AG04450 (cell line): ENCODE measurements at places on chromosomes 1 and 21. TPM values are rescaled to one million over a fixed set of nuclear protein-coding genes. Genes with fewer than 3 reads are reported as not detected.

- no peak for DNase-seq
Observed at GRCh38 chr1:160217481-160218051, 12.4 kb downstream of the PEA15 start.

- DNase-seq = no peak
Observed at GRCh38 chr1:201505503-201505890, 1.4 kb downstream of the CSRP1 start.

DNA sequence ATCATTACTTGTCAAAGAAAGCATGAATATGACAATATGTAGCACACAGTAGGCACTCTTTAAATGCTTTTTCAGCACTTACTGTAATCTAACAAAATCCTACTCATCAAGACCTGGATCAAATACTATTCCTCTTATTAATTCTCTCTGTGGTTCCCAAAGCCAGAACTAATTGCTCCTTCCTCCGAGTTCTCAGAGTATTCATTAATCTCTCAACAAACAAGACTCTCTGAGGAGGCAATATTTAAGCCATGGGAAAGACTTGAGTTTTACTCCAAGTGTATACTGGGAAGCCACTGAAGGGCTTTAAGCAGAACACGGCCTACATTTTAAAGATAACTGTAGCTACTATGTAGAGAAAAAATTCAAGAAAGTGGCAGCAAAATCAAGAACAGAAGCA is 79.7 kb downstream of the ENAH start:
- no peak for DNase-seq

DNA sequence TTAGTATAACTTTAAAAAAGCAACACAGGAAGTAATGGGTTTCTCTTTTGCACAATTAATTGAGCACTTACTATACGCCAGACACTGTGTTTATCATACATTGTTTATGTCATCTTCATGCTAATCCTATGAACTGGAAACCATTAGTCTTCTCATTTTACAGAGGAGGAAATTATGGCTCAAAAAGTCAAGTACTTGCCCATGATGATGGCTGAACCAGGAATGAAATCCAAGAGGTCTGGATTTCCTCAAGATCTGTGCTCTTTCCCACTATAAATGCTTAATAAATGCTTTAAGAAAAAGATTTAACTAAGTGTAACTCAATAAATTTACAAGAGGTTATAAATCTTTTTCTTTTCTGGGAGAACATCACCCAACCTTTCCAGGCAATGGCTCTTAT is 303.7 kb upstream of the RRP15 start:
- DNase-seq = no peak

DNA sequence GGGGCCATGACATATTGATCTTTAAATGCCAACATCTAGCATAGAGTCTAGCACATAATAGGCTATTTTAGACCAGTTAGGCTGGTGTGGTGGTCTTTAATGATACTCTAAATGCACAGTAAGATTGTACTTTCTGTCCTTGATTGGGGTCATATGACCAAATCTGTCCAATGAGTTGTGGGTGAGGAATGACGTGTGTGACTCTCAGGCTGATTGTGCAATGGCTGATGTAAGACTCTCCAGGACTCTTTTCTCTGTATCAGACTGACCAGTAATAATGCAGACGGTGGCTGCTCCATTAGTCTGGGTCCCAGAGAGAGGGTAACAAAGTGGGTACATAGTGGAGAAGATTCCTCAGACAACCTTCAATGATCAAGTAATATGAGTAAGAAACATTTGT is 541.6 kb upstream of the CAMK1G start:
- DNase-seq = no peak

DNA sequence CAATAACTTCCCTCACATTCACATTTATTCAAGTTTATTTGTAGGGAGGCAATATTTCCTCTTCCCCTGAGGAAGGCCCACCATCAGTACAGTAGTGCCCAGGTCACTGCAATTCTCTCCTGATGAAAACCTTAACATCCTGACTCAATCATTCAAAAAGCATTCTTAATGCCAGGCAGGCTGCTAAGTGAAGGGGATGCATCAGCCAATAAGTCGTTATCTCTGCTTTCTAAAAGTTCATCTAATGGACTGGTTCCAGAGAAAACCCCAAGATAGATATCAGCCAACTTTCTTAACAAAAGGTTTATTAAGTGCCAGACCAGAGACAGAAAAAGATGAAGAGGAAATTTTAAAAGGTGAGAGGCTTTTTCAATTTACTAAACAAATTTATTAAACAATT is 17.3 kb downstream of the OTUD7B start:
- DNase-seq = no peak

DNA sequence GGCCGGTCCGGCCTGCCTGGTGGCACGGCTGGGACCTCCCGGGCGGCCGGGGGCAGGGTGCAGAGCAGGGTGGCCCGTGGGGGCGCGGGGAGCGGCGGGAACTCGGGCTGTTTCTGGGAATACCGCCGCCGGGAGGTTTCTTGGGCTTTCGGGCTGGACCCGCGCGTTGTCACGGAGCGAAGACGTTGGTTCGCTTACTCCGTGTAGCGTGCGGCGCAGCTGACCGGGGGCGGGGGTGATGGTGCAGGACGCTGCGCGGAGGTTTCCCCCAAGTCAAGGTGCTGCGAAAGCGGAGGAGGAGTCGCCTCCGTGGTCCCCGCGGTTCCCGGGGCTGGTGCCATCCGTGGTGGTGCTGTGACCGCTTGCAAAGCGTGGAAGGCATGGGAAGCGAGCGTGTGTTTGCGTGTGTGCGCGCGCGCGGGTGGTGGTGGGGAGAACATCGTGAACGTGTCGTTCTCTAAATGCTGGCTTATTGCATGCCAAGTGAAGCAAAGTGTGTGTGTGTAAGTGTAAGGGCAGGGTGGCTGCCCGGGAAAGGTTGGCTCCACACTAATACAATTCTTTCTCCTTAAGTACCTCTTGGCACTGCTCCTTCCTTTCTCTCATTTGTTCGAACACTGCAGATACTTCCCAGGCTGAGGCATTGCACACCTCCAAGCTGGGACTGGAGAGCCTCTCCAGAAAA is 1.1 kb downstream of the RYR2 start:
- DNase-seq = no peak

GRCh38 chr1:218698141-218698540 is 353.0 kb downstream of the TGFB2 start:
- DNase-seq = no peak

- no peak for DNase-seq
Observed at GRCh38 chr1:94805912-94806311, 14.2 kb upstream of the SLC44A3 start.

DNA sequence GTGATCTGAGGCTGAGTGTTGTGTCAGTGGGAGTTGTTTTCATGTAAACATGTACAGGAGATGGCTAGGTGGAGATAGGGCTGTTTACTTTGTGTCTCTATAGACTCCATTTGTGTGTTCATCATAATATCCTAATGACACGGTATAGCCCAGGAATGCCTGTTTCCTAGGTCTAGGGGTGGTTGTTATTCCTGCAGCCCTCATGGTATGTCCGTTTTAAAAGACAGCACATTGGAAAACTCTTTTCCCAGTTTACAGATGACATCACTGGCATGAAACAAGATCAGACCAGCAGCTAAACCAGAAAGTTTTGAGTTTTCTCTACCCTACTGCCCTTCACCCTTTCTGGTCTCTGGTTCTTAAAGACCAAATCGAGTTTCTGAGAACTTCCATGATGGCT is 227.3 kb upstream of the TMEM51 start:
- DNase-seq = no peak

DNA sequence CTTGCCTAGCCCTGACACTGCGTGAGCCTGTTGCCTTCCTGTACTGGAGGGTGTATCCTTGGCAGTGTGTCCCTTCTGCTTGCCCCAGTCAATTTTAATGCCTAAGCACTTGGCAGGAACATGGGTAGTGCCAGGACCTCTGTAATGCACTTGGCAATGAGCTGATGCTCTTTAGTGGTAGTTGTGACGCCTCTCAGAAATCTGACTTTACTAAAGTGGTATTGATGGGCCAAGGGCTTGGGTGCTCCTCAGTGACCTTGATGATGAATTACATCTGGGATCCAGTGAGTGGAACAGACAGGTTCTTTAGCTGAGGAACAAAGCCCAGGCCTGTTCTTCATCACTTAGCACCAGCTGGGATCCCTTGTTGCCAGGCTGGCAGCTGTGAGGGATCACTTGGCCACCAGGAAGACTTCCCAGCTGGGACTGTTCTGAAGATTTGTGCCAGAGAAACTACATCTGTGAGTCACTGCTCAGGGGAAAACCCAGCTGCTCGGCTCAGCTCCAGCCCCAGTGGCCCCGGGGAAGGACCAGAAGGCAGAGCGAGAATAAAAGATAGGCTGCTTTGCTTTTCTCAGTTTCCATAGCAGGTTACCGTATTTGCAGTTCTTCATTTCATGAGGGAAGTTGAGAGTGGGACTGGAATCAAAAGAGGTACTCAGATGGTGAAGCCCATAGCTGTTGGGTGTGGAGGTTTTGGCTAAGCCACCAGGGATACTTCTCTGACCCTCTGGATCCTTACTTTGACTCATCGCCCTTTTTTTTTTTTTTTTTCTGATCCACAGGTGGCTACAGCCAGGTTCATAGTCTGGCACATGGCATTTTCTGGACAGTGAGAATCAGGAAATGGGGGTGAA is 28.5 kb upstream of the KCNA2 start:
- peak; percentile 46 for DNase-seq

DCDC2B gene
- not detected in 2 replicates for polyA plus RNA-seq

DNA sequence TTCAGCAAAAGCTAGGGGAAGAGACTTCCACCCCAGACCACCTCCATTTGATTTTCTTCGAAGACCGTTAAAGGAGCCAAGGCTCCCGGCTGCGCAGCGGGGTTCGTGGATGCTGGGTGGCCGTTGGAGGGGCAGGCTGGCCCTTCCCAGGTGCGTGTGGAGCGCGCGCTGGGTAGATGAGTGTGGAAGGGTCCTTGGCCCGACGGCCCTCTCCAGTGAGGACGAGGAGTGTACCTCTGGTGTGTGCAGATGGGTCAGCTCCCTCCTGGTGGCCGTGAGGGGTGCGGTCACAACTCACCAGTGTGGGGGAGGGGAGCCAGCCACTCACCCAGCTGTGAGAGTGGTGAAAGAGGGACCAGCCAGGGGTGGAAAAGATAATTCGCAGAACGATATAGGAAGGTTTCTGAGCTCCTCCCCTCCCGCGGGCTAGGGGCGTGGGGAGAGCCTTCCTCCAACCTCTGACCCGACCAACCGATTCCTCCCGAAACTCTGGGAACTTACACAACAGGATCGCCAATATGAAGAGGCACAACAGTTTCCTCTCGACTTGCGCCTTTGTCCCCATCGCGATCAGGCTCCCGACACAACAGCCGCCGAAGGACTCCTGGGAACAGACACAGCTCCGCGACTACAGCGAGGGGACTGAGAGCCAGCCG is at the start of gene F11R:
F11R (minus strand) TSS at position 644 of the 656 bp plus-strand sequence; CDS start at position 565, 79 bp downstream.
- no peak for DNase-seq

GRCh38 chr1:172971241-172971640 is 79.5 kb downstream of the TNFSF18 start:
- DNase-seq = no peak

TRIM58 gene
- polyA plus RNA-seq = 0.09 and 0.10 TPM in 2 replicates

FCRL2 gene
- not detected in 2 replicates for polyA plus RNA-seq

DNA sequence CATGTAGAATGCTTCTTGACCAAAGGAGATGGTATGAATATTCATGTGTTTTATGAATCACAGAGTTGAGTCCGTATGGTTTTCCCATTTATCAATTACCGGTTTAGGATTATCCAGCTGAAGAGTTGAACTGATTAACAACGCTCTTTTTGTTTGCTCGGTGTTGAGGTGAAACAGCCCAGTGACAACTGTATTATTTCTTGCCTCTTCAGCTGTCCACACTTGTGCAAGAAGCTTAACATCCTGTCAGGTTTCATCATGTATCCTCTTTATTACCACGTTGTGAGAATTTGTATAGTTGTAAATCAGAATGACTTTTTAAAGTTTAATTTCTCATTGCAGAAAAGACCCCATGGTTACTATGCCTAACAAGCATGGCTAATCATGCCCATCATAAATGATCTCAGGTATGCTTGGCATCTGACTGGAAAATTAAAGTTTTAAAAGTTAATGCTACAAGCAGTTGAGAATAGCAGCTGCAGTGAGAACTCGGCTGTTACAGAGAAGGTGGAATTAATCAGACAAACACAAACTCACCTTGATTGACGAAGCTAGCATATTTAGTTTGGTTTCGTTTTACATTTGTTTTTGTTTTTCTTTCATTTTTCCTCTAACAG is 563.2 kb upstream of the ADGRL2 start:
- no peak for DNase-seq

GRCh38 chr1:173917149-173917548 is at the start of gene SERPINC1:
Gene SERPINC1, minus strand, starts transcription at chr1:173917327. Its CDS starts 68 bp downstream, at chr1:173917259.
- no peak for DNase-seq

GPR25 gene
- polyA plus RNA-seq = not detected in 2 replicates

- no peak for DNase-seq
Observed at GRCh38 chr1:42266253-42267135, 68.5 kb downstream of the FOXJ3 start.

DNA sequence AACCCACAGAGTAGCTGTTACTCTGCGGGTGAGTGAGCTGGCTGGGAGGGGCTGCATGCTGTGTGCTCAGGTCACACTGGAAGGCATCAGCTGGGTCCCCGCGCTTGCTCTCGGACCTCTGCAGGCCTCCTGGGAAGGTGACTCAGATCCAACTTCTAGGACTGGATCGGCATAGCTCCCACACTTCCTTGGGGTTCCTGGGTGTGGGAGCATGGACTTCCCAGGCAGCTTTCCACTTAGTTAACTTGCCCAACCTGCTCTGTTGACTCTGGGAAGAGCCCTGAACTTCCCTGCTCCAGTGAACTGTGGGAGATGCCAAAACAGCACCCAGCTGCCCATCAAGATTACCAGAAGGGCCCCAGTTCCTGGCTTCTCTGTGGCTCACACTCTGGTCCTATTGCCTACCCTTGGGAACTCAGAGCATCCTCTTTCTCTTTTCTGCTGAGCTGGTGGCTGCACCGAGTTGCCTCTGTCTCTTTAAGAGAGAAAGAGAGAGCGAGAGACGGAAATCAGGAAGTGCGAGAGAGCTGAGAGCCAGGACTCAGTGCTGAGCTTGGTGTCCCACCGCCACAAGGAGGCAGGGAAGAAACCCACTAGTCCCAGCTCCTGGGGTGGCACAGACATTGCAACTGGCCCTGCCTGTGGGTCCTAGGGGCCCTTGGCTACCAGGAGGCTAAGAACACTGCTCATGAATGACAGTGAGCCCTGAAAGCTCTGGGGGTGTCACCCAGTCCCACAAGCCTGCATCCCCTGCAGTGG is at the start of gene IKBKE:
IKBKE (plus strand) TSS at position 544 of the 759 bp plus-strand sequence. CDS start 2,752 bp downstream, outside the sequence.
- peak; percentile 42 for DNase-seq
